ENCODE measurements at places on chromosomes 4 and X. TPM values are rescaled to one million over a fixed set of nuclear protein-coding genes. Genes with fewer than 3 reads are reported as not detected.

TXK gene
- not detected for total RNA-seq

RASGEF1B gene
- total RNA-seq = 0.53 TPM

ALG13 gene
- 42.1 TPM for total RNA-seq

SUPT20HL2 gene
- total RNA-seq = not detected

HSFX3 gene
- not detected for total RNA-seq

TEX13A gene
- not detected for total RNA-seq

DGKK gene
- total RNA-seq = not detected

DMD gene
- total RNA-seq = 11.5 TPM

POF1B gene
- not detected for total RNA-seq

RNF150 gene
- 9.1 TPM for total RNA-seq

Measured in MG63 (cell line).